Cardiac muscle cell (in vitro differentiated cells and primary cell): ENCODE measurements at places on chromosomes 3 and 15.

DNA sequence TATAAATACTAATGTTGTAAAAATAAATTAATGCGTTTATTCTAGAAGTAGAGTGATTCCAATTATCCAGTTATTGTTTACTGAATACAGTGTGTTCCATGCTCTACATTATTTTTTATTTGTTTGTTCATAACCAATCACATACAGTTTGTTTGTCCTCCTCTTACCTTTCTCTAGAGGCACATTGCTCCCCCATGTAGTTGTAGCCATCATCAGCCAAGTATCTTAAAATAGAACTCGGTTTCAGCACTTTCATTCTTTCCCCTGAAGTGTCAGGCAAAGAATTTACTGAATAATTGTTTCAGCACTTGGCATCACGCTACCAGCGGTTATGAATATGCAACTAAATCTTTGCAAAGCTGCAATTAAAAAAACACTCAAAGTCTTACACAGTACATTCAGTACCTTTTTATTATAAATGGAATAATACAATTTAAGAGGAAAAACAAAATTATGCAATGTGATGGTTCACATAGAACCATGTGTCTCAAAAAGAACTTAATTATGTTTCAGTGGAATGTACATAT, 448.6 kb upstream of the ATP10A start:
- no peak for DNase-seq

- no peak for DNase-seq
These were observed 140.9 kb downstream of the ATP8B4 start for GRCh38 chr15:49978121-49978520.

- no peak for DNase-seq
These were observed 8.6 kb upstream of the ST8SIA2 start for GRCh38 chr15:92385096-92385495.

- DNase-seq = peak; percentile 91
These were observed 78.7 kb downstream of the SLC9A9 start for GRCh38 chr3:143769616-143770015.

GRCh38 chr3:156751461-156752025, 74.6 kb upstream of the LEKR1 start:
- DNase-seq = peak; percentile 55

- peak; percentile 77 for DNase-seq
These were observed 29.0 kb upstream of the TIMP4 start for GRCh38 chr3:12187448-12188327.

DNA sequence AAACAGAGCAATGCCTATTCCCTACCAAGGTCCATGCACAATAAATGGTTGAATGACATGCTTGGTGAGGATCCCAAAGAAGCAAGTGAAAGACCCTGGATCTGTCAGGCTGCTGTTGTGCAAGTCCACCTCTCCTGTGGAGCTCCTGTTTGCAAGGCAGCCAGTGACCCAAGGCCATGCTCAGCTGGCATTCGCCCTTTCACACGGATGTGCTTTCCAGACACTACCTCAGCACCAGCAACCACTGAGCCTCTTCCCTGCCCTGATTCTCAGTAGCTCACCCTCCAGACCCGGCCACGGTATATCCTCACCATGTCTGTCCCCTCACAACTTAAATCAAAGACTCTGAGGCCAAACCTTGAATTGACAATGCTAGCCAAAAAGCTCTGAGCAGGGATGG, 23.3 kb downstream of the WWTR1 start:
- DNase-seq = no peak

GRCh38 chr15:44468709-44469385, 41.4 kb downstream of the CTDSPL2 start:
- DNase-seq = no peak
